ENCODE measurements at places on chromosomes 5 and 9.

DNA sequence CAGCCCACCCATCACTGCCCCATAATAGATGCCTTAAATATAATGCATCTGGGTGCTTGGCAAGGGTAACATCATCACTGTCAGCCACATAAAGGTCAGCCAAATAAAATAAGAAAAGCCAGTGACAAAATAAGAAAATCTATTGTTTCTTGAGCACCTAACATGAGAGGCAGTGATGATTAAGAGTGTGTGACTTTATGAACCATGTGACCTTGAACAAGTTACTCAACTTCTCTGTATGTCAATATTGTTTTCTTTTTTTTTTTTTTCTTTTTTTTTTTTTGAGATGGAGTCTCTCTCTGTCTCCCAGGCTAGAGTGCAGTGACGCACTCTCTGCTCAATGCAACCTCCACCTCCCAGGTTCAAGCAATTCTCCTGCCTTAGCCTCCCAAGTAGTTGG lies 98.7 kb downstream of the CDK5RAP2 start:
- no peak for DNase-seq

- no peak for DNase-seq
Measured at GRCh38 chr9:6944093-6944551, 186.3 kb downstream of the KDM4C start.

- no peak for DNase-seq
Measured at GRCh38 chr5:28751396-28751795, 1713.0 kb upstream of the CDH9 start.

- DNase-seq, result peak; percentile 86
Measured at GRCh38 chr5:131164191-131165118, 601 bp downstream of the HINT1 start.

GRCh38 chr5:72790186-72790585 lies 26.3 kb upstream of the TNPO1 start:
- no peak for DNase-seq

- DNase-seq, result peak; percentile 74
Measured at GRCh38 chr5:15959370-15960164, 220.0 kb downstream of the MARCHF11 start.

DNA sequence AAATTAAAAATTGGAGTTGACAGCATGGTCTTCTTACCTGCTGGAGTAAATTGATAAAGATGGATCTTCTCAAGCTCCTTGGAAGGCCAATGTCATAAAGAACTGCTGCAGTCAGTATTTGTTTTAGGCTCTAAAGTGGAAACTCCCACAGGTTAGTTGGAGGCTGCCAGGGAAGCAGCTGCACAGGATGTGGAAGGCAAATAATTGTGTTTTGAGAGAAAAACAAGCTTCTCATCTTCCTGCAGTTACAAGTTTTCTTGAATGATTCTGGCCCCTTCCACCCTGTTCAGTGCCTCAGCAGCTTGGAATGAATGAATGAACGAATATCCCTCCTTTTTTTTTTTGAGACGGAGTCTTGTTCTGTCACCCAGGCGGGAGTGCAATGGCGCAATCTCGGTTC lies 13.9 kb downstream of the MROH2B start:
- DNase-seq, result no peak

DNA sequence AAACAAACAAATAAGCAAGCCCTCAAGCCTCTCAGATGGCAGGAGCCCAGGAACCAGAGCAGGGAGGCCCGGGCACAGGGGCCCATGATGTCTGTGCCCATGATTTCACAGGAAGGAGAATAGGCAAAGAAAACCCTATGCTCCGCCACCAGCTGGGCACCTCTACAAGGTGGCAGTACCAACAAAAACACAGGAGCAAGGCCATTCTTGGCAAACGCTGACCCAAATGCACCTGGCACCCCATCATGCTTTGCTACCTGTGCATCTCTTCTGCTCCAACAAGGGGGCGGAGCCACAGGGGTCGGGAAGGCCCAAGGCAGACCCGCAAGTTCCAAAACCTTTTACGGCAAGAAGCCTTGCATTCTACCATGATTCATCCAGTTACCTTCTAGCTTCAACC lies 3.1 kb downstream of the BRD3 start:
- DNase-seq, result no peak

- no peak for DNase-seq
Measured at GRCh38 chr5:147547730-147548129, 37.9 kb upstream of the DPYSL3 start.

DNA sequence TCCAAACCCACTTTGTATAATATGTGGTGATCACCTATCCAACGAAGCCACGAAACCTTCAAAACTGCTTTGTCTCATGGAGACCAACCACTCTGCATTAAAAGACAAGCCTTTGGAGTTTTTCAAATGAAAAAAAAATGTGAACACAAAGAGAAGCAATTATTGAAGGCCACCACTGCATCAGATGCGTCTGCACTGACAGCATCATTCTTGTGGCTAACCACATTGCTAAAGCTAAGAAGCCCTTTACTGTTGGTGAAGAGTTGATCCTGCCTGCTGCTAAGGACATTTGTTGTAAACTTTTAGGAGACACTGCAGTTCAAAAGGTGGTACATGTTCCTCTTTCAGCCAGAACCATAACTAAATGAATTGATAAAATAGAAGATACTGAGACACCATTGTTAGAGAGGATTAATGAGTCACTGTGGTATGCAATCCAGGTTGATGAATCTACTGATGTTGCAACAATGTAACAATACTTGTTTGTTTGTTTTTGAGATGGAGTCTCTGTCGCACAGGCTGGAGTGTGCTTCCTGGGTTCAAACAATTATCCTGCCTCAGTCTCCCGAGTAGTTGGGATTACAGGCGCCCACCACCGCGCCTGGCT lies 45.4 kb downstream of the TAF11L14 start:
- DNase-seq, result no peak

DNA sequence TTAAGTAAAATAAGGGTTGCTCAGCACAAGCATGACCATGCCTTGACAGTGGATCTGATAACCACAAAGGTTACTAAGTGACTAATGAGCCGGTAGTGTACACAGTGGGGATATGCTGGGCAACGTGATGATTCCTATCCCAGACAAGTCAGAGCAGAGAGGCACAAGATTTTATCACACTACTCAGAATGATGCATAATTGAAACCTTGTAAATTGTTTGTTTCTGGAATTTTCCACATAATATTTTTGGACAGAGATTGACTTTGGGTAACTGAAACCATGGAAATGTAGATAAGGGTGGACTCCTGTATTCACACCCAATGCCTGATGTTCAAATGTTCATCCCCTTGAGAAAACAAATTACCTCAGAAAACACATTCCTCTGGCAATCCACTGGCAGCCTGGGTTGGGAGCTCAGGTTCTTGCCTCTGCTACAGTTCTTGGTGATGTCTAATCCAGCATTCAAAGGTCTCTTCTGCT lies 16.2 kb upstream of the ERAP1 start:
- no peak for DNase-seq

DNA sequence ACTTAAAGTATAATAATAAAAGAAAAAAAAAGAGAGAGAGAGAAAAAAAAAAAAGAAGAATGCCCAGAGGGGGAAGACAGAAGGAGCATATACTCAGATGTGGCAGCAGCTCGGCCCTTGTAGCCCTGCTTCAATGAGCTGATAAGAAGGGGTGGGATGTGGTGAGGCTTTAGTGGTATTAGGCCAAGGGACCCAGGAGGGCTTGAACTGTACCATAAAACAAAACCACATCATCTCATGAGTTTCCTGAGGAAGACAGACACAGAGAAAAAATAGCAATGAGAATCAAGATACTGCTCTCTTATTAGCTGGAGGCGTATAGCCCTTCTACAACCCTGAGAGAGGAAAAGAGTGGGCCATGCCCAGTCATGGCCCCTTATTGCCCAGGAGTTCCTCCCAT lies 72.8 kb downstream of the SLC1A1 start:
- no peak for DNase-seq

- DNase-seq, result no peak
Measured at GRCh38 chr5:175133185-175133584, 310.8 kb downstream of the DRD1 start.

DNA sequence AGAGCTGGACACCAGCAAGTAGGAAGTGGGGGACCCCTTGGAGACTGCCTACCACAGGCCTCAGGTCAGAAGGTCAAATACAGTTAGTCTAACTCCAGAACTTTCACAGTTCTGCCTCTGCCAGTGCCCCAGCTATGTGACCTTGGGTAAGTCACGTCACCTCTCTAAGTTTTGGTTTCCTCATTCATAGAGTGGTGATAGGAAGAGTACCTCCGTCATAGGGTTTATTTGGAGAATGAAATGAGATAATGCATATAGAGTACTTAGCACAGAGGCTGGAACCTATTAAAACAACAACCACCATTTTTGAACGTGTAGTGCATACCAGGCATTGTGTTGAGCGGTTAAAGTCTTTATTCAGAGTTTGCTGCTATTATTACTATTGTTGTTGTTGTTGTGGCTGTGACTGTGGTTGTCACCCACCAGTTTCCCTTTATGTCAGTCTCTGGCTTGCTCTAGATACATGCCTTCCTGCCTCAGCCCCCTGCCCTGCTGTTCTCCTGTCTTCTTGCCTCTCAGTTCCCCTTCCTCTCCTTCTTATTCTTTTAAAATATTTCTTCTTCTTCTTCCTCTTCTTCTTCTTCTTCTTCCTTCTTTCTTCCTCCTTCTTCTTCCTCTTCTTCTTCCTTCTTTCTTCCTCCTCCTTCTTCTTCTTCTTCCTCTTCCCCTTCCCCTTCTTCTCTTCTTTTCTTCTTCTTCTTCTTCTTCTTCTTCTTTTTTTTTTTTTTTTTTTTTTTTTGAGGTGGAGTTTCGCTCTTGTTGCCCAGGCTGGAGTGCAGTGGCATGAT lies 67.8 kb downstream of the RALGPS1 start:
- DNase-seq, result no peak

- peak; percentile 35 for DNase-seq
Measured at GRCh38 chr9:135341612-135342169, 137.9 kb upstream of the PPP1R26 start.

DNA sequence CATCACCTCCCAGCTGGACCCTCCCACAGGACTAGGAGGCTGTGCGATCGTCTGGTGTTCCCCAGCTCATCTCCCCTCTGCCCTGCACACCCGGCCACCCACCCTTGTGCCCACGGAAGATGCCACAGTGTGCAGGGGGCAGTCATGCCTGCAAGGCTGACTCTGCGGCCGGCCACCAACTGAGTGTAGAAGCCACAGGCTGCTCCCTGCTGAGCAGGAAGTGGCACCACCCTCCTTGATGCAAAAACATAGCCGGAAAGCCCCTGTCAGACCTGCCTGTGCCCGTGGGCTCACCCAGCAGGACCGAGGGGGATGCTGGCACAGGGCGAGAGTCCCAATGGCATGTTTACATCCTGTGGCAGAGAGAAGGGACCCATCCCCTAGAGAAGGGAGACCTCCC lies 40.3 kb upstream of the SLC12A7 start:
- DNase-seq, result no peak

GRCh38 chr9:112166176-112167140 lies 8.6 kb downstream of the SUSD1 start:
- no peak for DNase-seq

- peak; percentile 30 for DNase-seq
Measured at GRCh38 chr9:134632329-134632728, 9.3 kb upstream of the COL5A1 start.

DNA sequence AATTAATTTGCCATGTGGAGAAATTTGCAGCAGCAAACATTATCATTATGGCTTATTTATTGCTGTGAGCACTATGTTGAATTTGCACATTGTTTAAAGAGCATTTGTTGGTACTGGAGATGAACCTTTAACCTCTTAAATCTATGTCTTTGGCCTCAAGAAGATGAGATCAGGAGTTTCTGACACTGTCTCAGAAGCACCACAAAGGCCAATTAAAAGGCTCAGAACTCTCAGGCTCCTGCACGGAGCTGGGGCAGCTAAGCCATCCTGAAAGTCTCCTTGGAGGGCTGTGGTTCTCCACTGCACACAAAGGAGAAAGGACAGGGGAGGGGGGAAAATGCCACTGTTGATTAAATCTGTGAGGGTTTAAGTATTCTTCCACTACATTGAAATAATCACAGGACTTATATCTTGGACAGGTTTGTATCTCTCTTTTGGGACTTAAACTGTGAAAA lies 33.1 kb downstream of the ZNF366 start:
- no peak for DNase-seq

DNA sequence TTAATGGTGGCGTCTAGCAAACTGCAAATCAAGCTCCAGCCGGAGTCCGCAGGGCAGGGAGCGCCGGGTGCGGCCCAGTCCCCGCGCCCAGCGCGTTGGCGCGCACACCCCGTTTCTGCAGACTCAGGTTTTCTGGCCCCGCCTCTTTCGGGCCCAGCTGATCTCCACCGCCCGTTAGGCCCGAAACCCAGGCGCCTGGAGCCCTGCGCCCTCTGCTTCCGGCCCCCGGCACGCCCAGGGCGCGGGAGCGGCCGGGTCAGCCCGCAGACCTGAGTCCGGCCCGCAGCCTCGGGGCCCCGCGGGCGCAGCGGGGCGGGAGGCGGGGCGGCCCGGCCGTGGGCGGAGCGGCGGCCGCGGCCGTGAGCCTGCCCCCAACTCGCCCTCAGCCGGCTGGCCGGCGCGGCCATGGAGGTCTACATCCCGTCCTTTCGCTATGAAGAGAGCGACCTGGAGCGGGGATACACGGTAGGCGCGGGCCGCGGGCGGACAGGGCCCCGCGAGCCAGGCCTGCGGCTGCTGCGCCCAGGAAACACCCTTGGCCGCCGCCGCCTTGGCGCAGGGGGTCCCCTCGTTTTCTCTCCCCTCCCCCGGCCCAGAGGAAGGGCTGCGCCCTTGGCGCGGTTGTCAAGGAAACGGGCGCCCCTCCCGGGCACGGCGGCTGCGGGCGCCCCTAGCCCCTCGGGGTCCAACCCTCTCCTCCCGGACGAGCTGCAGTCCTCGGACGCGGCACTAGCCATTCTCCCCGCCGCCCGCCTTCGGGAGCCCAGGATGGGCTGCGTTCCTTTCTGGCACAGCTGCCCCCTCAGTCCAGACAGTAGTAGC lies at the start of gene SNX24:
SNX24 (plus strand) TSS at position 385 of the 822 bp plus-strand sequence; CDS start at position 406, 21 bp downstream.
- DNase-seq, result peak; percentile 89

GRCh38 chr9:130994135-130995085 lies 14.6 kb upstream of the LAMC3 start:
- no peak for DNase-seq

DNA sequence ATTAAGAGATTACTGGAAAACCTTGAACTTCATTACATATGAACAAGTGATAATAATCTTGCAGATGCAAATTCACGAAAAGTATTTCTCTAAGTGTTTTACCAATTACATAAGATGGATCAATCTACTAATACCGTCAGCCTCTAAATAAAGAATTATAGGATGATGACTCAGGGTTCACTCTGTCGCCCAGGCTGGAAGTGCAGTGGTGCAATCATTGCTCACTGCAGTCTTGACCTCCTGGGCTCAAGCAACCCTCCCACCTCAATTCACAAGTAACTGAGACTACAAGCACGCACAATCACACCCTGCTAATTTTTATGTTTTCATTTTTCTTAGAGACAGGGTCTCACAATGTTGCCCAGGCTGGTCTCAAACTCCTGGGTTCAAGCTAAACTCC lies 56.1 kb downstream of the CHD1 start:
- no peak for DNase-seq

- no peak for DNase-seq
Measured at GRCh38 chr5:102649731-102650130, 105.4 kb upstream of the PAM start.

GRCh38 chr5:42989190-42989589 lies 50.9 kb downstream of the ANXA2R start:
- no peak for DNase-seq
